Inflammatory macrophage (primary cell): ENCODE measurements at places on chromosomes 7 and 10.
A peak's percentile ranks its signal among the peaks of the same experiment; 100 is the strongest.

DNA sequence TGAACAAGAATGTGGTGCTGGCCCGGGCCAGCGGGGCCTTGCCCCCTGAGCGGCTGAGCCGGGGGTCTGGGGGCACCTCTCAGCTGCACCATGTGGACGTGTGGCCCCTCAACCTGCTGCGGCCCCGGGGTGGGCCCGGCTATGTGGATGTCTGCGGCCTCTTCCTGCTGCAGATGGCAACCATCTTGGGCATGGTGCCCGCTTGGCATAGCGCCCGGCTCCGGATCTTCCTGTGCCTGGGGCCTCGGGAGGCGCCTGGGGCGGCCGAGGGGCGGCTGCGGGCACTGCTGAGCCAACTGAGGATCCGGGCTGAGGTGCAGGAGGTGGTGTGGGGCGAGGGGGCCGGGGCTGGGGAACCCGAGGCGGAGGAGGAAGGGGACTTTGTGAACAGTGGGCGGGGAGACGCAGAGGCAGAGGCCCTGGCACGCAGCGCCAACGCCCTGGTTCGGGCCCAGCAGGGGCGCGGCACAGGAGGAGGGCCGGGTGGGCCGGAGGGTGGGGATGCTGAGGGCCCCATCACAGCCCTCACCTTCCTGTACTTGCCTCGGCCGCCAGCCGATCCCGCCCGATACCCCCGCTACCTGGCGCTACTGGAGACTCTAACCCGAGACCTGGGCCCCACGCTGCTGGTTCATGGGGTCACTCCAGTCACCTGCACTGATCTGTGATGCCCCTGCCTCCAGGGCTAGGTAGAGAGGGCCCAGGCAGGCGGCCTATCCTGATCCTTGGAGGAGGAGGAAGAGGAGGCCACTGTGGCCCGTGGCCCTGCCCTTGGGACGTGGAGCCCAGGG is 1.1 kb upstream of the TRIP6 start:
- DNase-seq: no peak

GRCh38 chr7:42672339-42672999 is 239.4 kb downstream of the C7orf25 start:
- DNase-seq: no peak

GRCh38 chr10:129642427-129642826 is 175.4 kb downstream of the MGMT start:
- no peak for DNase-seq

DNA sequence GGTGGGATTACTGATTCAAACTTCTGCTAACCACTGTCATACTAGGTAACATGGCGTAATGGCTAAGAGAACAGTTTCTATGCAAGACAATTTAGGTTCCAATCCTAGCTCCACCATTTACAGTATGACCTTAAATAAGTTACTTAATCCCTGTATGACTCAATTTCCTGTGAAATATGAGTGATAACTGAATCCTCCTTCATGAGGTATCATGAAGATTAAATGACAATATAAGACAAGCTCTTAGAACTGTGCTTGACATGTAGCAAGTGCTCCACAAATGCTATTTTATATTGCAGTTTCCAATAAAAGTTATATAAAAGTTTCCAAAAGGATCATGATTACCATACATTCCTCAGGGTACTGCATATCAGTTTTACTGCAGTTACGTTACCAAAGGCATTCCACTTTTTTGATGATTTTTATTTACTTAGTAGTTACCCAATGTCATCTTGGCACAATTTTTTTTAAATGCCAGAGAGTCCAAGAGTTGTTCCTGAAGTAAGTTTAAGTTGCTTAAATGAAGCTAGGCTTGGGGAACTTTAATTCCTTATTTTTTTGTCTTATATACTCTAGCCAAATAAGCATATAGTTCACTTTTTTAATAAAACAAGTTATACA is 7.1 kb downstream of the DOCK4 start:
- DNase-seq: peak; percentile 33

DNA sequence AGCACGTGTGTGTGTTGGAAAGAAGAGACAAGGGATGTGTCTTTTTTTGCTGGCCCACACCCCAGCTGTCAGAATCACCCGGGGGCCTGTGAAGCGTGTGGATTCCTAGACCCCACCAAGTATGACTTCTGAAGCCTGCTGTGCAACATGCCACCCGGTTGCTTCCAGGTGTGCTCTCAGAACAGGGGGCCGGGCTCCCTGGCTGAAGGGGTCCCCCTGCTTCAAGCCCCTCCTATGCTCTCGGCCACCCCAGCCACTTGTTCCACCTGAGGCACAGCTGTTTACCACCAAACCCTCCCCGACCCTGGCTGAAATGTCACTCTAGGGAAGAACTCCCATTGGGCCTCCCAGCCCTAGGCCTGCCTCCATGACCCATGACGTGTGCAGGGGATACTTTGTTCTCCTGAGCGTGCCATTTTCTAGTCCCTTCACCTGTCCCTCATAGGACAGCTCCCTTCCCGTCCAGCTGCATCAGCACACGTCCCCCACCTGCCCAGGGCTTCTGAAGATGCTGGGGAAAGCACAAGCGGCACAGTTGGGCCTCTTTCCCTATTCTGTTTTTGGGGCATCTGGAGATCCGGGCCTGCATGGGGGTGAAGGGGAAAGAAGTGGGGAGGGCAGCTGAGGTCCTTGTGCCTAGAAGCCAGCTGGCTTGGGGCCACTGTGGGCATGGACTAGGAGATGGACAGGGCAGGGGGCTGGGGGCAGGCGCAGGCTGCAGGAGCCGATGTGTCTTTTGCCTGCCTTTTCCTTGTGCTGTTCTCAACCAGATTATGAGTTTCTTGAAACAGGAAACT is 33.3 kb downstream of the CRHR2 start:
- no peak for DNase-seq

GRCh38 chr10:127690176-127690835 is 46.7 kb upstream of the FOXI2 start:
- no peak for DNase-seq

DNA sequence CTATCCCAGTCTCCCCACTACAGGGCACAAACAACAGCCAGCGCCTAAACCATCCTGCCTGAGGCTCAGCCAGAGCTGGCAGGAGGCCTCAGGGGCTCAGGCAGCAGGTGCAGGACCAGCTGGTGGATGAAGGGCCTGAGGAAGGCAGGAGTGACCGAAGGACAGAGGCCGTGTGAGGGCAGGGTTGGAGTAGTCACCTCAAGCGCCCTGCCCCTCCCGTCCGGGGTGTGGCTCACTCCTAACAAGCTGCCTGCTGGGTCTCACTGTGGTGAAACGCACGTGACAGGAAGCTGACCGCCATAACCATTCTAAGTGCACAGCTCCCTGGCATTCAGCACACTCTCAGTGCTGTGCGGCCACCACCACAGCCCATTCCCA is 281.1 kb downstream of the ELFN1 start:
- peak; percentile 62 for DNase-seq

DNA sequence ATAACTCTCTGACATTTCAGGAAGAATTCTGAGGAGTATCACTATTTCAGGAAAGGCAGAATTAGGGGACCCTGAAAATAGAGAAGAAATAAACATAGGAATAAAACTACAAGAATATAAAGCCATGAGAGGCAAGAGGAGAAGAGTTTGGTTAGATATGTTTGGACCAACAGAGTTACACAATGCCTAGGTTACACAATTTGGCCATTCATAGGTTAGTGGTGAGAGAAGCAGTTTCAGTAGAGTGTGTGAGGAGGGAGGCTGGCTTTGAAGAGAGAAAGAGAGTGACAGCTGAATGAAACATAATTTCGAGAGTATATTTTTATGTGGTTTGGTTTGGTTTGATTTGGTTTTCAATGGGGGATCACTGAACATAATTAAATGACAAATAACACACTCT is 783.2 kb upstream of the LRRN3 start:
- DNase-seq: no peak

- DNase-seq: no peak
Measured at GRCh38 chr7:17118412-17118811, 180.0 kb upstream of the AHR start.

GRCh38 chr10:123604506-123604905 is 61.6 kb upstream of the GPR26 start:
- peak; percentile 58 for DNase-seq

DNA sequence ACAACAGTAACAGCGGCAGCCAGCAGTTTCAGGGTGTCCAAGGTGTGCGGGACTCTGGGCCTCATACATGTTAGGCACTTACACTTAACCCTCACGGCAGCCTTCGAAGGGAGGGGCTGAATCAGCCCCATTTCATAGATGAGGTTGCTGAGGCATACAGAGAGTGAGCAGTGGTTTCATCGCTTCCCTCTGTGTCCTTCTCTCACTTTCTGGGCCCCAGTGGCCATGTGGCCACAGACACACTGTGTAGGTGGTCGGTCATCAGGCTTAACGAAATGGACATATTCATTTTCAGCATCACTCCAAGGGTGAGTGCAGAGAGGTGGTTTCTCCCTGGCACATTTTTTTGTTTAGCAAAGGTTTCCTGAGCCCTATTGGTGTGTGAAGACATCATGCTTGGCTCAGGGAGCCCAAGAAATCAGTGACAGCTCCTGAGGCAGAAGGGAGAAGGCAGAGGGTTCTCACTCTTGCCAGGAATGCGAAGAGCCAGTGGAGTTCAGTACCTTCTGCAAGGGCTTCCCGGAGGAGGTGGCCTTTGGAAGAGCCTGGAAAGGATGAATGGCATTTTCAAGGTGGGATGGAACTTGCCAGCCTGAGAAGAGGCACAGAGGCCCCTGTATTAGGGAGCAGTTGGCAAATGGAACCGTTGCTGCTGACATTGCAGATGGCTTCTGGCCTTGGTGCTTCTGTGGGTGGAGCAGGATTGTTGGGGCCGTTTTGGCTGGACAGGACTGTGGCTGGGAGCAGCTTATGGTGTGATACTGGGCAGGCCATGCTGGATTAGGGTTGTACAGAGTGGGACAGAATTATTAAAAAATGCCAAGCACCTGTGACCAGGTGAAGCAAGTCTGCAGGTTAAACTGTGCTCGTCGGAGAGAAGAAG is 61.7 kb upstream of the PPIF start:
- peak; percentile 76 for DNase-seq

DNA sequence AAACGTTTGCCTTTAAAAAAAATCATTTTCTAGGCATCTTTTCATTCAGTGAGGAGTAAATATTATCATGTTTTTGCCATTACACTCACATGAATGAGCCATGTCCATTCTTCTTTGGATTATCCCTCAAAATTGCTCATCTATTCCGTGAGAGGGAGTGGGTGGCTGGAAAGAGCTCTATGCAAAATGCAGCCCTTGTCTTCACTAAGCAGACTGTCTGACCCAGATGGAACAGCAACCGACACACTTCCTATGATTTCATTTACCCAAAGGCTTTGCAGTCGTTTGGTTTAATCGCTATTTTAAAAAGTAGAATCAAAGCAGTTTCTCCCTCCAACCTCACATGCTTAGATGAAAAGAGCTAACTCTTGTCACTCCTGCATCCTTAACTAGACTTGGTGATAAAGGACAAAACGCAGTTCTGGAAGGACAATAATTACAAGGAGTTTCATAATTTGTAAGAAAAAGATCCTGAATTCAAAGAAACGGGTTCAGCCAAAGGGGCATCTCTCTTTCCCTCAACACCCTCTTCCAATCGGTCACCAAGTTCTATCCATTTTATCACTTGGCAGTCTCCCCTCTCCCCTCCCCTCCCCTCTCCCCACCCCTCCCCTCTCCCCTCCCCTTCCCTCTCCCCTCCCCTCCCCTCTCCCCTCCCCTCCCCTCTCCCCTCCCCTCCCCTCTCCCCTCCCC is 198.1 kb upstream of the STK17A start:
- DNase-seq: no peak

- DNase-seq: no peak
Measured at GRCh38 chr7:2613931-2614600, 17.7 kb upstream of the TTYH3 start.

DNA sequence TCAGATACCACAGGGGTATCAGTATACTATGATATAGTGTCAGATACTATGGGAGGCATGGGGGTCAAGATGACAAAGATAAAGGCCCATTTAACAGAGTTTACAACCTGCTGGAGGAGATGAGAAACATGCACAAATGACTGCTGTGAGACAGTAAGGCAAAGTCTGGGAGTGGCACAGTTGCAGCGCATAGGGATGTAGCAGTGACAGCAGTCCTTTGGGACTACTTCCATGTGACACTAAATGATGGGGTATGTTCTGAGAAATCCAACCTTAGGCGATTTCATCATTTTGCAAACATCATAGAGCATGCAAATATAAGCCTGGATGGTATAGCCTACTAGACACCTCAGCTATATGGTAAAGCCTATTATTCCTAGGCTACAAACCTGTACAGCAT is 56.8 kb downstream of the CDK1 start:
- no peak for DNase-seq

DNA sequence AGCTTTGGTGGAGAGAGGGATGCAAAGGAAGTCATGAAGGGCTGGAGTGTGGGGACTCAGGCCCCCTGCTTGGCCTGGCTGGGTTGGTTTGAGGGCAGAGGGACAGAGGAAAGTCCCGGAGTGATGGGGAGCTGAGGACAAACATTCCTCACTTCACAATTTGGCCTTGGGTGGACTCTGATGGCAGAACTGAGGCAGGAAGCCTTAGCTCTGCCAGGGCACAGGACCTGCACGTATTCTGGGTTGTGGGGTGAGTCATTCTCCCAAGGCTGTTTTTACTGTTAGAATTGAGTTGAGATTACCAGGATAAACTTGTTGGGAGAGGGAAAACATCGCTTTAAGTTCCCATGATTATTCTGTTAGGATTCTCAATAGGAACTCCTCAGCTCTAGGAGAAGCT is 2.6 kb downstream of the GOLGA7B start:
- DNase-seq: no peak

GRCh38 chr10:96856317-96856716 is 24.2 kb downstream of the LCOR start:
- DNase-seq: no peak

DNA sequence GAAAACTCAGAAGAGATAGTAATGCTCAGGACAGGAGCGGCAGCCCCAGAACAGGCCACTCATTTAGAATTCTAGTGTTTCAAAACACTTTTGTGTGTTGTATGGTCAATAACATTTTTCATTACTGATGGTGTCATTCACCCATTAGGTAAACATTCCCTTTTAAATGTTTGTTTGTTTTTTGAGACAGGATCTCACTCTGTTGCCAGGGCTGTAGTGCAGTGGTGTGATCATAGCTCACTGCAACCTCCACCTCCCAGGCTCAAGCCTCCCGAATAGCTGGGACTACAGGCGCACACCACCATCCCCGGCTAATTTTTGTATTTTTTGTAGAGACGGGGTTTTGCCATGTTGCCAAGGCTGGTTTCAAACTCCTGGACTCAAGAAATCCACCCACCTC is 65.9 kb upstream of the CAPZA2 start:
- DNase-seq: no peak

DNA sequence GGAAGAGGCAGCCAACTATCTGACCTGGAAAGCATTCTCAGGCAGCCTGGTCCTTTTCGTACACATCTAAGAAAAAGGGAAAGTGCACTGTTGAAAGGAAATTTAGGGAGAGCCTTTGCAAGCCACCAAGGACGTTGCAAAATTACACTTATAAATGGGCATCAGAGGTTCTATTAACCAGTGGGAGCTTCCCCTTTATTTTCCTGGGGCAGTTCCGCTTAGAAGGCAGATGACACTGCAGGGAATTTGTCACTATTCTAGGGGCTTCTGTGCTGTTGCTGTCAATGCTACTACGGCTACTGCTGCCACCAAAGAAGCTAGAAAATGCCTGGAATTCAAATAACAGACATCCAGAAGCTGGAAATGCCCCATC is 79.6 kb upstream of the AUTS2 start:
- peak; percentile 10 for DNase-seq
